EL (cell line): ENCODE measurements at places on chromosomes 6 and 20.
A peak's percentile ranks its signal among the peaks of the same experiment; 100 is the strongest.

- DNase-seq = no peak
Measured at GRCh38 chr6:11386323-11386722, 151.2 kb upstream of the TMEM170B start.

DNA sequence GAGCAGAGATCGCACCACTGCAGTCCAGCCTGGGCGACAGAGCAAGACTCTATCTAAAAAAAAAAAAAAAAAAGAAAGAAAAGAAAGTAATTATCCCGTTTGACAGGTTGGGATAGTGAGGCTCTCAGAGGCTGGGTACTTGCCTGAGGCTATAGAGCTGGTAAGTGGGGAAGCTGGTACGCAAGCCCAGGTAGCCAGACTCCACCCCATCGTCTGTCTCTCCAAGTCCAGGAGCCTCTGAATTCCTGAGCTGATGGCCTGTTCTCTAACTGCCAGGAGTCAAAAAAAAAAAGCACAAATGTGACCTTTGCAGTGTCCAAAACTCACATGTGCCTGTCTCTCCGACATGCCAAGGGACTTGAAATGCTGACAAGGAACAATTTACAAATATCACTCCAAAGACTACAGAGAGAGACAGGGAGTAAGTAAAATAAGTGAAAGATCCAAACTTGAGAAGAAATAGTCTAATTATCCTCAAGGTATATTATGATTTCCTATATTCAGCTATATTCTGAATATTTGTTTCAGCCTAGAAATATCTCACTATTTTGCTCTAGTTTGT, 109.1 kb upstream of the SCAF8 start:
- DNase-seq = no peak

GRCh38 chr6:52491203-52492069, 71.3 kb downstream of the EFHC1 start:
- DNase-seq = peak; percentile 70

DNA sequence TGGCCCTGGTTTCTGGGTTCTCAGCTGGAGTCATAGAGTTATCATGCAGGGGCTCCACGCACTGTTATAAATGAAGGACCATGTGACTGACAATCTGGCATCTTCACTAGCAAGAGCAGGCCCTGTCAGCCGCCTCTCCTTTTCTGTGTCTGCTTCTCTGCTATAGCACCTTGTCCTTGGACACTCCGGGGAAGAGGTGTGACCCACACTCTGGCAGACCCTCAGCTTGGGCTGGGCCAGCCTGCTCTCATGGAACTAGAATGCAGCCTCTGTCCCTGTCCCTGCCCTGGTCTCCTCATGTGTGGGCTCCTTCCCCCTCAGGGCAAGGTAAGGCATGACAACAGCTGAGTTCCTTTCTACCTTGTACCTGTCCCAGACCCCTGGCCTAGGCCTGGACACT, 10.9 kb upstream of the FANCE start:
- no peak for DNase-seq

- no peak for DNase-seq
Measured at GRCh38 chr20:51801122-51801822, 1.0 kb downstream of the SALL4 start.

GRCh38 chr20:4091490-4092479, 76.4 kb upstream of the RNF24 start:
- DNase-seq = peak; percentile 70

DNA sequence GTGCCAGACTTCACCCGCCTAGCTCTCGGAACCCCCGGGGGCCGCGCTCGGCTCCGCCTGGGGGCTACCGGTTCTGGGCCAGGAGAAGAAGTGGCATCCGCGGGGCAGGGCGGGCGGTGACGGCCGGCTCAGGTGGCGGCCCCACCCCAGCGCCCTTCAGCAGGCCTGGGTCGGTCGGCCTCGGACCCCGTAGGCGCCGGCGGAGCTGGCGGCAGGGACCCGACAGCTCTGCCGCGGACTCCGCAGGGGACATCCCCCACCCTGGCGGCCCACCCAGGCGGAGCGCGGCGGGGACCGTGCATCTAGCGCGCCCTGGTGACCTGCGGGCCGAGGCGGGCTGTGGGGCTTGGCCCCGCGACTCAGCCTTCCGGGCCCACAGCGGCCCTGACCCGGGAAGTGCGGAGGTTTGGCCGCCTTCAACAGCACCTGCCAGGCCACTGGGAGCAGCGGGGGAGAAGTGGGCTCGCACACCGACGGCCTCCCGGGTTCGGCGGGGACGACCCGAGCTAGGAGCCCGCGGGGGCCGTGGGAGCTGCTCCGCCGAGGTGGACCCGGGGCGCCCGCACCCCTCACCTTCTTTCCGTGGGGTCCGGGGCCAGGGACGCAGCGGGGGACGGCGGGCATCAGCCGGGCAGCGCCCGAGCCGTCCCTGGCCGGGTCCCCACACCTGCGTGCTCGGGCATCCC, 87.1 kb downstream of the TMEM242 start:
- DNase-seq = no peak

DNA sequence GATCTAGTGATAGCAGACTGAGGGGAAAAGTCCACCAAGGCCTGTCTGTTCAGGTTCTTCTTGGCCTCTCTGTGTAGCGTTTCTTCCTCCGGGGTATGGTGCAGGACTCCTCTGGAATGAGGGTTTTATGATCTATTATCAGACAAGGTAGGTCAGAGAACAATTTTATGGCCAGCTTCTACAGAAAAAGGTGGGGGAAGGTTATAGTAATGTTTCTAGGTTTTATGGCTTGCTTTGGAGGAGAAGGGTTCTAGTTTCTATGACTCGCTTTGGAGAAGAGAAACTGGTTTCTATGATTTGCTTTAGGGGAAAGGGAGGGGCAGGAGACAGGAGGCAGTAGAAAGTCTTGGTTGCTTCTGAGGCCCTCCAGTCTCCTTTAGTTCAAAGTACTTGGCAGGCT, 144.8 kb upstream of the LAMA2 start:
- DNase-seq = no peak

- peak; percentile 6 for DNase-seq
Measured at GRCh38 chr20:60993433-60994044, 258.5 kb upstream of the CDH4 start.

- DNase-seq = no peak
Measured at GRCh38 chr6:91276315-91276714, 689.4 kb upstream of the MAP3K7 start.
